ENCODE measurements at places on chromosomes 7 and 10.

DNA sequence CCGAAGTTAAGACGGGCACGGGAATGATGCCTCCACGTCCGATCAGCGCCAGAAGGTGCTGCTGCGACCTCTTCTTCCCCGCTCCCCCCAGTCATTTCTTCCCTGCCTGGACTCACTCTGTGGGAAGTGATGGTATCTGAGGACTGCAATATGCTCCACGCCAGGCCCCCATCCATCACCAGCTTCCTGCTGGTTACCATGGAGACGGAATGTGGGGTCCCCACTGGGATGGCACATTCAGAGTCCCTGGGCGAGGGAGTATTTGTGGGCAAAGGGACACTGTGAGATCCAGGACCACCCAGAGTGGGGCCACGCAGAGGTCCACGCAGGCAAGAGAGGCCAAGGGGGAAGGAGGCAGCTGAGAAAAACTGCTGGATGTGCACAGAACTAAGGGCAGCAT lies 39.7 kb downstream of the CARD11 start:
- DNase-seq = no peak

DNA sequence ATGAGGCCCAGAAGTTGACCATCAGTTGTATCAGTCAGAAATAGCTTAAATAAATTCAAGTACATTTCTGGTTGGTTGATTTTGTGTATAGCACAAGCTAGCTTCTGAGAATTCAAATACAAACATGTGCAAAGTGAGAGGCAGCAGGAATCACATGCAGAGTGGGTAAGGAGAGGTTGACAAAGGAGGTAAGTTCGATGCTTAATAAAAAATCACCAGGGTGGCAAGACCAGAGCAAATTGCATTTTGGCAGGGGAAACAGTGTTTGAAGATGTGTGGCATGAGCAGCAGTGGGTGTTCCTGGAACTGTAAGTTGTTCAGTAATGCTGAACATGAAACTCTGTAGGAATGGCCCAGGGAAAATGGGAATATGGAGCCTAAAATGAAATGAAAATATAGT lies 52.6 kb downstream of the GNAI1 start:
- DNase-seq = no peak

DNA sequence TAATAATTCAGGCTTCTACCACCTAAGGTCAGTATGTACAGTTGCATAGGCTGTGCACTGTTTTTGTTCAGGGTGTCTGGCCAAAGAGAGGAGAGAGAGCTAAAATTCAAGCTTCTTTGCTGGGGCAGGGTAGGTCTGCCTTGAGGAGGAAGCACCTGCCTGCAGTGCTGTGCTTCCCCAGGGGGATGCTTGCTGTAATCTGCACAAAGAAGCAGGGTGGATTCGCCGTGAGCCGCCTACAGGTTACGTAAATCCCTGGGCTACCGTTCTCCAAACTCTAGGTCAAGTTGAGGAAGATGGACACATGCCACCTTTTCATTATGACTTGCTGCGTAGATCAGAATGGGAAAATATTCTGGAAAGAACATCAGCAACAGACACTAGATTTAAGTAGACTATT lies 543.3 kb downstream of the TNS3 start:
- DNase-seq = no peak

DNA sequence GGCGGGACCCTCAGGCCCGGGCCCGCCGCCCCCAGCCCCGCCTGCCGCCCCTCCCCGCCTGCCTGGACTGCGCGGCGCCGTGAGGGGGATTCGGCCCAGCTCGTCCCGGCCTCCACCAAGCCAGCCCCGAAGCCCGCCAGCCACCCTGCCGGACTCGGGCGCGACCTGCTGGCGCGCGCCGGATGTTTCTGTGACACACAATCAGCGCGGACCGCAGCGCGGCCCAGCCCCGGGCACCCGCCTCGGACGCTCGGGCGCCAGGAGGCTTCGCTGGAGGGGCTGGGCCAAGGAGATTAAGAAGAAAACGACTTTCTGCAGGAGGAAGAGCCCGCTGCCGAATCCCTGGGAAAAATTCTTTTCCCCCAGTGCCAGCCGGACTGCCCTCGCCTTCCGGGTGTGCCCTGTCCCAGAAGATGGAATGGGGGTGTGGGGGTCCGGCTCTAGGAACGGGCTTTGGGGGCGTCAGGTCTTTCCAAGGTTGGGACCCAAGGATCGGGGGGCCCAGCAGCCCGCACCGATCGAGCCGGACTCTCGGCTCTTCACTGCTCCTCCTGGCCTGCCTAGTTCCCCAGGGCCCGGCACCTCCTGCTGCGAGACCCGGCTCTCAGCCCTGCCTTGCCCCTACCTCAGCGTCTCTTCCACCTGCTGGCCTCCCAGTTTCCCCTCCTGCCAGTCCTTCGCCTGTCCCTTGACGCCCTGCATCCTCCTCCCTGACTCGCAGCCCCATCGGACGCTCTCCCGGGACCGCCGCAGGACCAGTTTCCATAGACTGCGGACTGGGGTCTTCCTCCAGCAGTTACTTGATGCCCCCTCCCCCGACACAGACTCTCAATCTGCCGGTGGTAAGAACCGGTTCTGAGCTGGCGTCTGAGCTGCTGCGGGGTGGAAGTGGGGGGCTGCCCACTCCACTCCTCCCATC lies 82.7 kb downstream of the PAX2 start:
- no peak for DNase-seq

- DNase-seq = no peak
These were observed 31.8 kb downstream of the SMURF1 start for GRCh38 chr7:99112097-99112496.

- no peak for DNase-seq
These were observed 22.5 kb downstream of the PCGF5 start for GRCh38 chr10:91242940-91243339.

DNA sequence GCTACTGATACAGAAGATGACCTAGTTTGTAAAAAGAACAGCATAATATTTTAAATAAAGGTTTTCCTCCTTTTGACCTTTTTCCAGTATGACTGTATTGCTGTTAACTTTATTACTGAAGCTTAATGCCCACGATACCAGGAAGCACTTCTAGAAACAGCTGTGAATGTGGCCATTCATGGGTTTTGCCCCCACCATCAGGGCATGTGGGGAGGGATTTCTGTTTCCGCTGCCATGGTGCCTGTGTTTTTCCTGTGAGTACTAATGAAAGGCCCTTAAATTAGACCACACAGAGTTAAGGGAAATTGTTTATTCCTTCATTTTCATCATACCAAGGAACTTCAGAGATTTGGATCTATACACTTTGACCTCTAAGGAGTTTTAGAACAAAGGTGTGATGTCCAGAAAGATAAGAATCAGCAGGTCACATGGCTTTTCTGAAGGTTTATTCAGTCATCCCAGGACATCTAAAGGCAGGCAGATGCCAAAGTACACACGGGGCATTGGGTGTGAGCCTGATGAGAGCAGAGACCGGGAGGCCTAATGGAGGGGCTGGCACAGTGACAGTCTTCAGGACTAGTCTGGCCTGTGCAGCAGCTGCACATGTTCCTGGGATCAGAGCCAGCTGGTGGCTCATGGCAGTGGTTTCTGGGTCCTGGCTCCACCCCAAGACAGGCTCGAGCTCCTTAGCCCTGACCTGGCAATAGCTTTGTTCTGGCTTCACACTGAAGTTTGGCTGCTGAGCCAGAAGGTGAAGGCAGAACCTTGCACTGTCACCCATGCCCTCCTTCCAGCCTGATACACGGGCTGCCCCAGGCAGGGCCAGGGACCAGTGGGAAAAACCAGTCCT lies 190.9 kb downstream of the REEP3 start:
- no peak for DNase-seq

DNA sequence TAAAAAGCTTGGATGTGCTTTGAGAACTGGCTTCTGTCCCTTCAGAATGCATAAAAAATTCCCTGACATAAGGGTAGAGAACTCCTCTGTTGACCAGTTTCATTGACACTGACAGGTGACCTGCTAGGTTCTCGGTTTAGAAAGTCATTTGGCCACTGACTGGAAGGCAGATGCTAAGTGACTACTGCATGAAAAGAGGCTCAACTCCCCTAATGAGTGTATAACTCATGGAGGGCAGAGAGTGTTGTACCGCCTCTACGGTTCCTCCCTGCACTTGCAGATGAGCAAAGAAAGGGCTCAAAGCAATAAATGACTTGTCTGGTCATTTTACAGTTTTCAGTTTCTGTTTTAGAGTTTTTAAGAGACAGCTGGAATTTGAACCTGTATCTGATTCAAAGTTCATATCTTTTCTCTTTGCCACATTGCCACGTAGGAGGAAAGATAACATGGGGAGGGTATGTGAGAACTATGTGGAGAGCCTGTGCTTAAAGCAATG lies 2.9 kb upstream of the FGL2 start:
- no peak for DNase-seq

Measured in activated T-cell treated with anti-CD3 and anti-CD28 coated beads for 24 hours (primary cell).